Left renal cortex interstitium (tissue), 4 donors: ENCODE measurements at places on chromosomes 1 and 21. TPM values are rescaled to one million over a fixed set of nuclear protein-coding genes. Genes with fewer than 3 reads are reported as not detected.

DNA sequence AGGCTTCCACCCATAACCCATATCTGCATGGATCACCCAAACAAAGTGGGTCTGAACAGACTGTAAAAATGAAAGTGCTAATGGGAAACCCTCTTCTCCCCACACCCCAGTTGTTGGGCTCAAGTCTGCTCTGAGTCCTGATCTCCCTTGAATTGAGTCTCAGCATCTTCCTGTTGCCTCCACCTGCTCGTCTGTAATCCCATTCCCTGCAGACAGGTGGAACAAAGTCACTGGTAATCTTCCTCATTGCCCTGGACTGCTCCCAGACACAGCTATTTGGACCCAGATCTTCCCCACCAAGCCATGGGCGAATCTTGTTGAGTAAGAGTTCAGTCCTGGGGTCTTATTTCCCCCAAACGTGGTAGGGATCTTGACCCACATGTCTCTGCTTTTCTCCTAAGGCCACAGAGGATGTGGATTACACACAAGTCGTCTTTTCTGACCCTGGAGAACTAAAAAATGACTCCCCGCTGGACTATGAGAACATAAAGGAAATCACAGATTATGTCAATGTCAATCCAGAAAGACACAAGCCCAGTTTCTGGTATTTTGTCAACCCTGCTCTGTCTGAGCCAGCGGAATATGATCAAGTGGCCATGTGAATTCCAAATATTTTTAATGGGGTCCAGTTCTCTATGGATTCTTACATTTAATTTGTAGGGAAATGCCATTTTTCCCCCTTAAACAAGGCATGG is 15.7 kb downstream of the AVPR1B start:
- no peak for DNase-seq

Gene AADACL3
- polyA plus RNA-seq, result not detected

DNA sequence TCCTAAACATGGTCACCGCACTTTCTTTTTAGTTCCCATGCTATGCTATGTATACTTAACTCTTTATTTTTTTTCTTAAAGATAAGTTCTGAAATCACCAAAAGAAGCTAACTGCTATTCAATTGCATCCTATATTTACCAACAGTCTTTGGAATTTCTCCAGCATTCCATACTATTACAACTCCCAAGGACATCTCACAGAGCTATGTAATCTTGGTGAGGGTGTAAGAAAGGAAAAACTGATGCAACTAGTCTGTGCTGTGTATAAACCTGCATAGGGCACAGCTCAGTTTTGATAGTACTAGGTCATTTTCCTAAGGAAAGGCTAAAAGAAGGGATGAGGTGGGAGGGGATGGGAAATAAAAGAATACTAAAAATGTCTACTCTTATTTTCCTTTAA is 78.0 kb downstream of the PTPN14 start:
- DNase-seq, result no peak

DNA sequence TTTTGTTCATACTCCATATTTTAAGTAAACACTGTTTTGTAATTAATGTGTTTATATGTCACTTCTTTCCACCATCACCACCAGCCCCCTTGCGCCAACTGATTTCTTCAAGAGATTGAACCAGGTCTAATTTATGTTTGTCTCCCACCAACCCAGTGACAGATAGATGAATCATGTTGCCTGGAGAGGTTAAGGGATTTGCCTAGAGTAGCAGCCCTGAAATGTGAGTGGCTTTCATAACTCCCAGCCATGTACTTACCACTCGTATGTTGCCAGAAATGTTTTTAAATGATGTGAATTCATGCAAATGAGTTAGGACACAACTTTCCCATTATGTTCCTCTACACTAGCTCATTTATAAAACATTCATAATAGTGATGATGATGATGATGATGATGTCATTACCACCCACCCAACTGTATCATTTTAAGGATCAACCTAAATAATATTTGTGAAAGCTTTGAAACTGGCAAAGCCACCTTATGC is 86.9 kb downstream of the LRRC8D start:
- DNase-seq, result no peak

DNA sequence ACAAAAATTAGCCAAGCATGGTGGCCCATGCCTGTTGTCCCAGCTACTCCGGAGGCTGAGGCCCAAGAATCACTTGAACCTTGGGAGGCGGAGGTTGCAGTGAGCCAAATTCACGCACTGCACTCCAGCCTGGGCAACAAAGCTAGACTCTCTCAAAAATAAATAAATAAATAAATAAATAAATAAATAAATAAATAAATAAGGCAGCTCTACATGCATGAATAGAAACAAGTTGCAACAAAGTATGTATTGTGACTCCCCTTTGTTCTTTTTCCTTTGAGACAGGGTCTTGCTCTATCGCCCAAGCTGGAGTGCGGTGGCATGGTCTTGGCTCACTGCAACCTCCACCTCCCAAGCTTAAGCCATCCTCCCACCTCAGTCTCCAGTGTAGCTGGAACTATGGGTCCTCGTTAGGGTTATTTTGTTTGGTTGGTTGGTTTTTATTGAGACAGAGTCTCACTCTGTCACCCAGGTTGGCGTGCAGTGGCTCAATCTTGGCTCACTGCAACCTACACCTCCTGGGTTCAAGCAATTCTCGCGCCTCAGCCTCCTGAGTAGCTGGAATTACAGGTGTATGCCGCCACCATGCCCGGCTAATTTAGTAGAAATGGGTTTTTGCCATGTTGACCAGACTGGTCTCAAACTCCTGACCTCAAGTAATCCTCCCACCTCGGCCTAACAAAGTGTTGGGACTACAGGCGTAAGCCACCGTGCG is 8.0 kb downstream of the USP48 start:
- DNase-seq, result no peak

GRCh38 chr1:93810316-93810715 is 68.7 kb downstream of the DNTTIP2 start:
- no peak for DNase-seq

DNA sequence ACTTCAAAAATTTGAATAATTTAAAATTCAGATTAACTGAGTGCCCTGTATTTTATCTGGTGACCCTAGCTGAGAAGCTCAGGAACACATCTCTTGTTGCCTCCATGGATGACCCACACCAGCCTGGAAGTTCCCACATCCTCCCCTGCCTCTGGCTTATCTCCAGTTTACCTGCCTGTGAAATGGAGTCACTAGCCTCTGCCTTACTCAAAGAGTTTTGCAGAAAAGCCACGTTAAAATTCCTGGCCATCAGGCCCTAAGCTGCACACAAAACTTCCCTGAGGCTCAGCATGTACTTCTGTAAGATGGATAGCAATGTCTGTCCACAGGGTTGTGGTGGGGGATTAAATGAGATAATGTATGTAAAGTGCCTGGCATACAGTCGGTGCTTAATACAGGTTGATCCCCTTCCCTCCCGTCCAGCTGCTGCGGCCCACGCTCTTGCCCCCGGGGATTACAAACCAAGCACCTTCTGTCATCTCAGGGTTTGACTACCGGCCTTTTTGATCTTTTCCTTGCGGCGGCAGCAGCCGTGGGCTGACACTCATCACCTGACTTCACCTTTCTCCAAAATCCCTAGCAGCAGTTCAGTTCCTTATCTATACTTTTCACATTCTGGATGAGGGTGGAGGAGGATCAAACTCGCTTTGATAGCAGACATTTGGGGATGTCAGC is 136.5 kb downstream of the CSMD2 start:
- DNase-seq, result no peak
